ENCODE measurements at places on chromosomes 16 and 17.

DNA sequence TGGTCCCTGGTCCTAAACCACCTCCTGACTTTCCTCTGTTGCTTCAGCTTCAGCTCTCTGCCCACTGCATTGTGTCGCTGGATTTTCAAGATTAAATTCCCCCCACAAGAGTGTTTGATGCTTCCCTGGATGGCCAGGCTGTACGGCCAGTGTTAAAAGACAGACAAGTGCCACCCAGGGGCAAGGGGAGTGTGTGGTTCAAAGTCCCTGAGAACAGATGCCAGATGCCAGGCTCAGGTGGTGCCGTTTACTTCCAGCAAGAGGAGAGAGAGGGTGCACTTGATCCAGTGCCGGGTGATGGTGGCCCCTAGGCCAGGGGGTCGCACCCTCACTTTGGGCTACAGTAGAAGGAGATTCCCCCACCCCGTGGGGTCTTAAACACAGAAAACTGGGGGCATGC is 109.2 kb downstream of the RPTOR start:
- no peak for DNase-seq

GRCh38 chr17:66339561-66339960 is 37.1 kb downstream of the PRKCA start:
- no peak for DNase-seq

- DNase-seq: no peak
These were observed 99.4 kb downstream of the CYLD start for GRCh38 chr16:50841081-50841886.

- no peak for DNase-seq
These were observed 5.8 kb downstream of the PLEKHH3 start for GRCh38 chr17:42670789-42671657.

GRCh38 chr17:68957944-68958343 is 2.8 kb upstream of the ABCA8 start:
- DNase-seq: no peak

DNA sequence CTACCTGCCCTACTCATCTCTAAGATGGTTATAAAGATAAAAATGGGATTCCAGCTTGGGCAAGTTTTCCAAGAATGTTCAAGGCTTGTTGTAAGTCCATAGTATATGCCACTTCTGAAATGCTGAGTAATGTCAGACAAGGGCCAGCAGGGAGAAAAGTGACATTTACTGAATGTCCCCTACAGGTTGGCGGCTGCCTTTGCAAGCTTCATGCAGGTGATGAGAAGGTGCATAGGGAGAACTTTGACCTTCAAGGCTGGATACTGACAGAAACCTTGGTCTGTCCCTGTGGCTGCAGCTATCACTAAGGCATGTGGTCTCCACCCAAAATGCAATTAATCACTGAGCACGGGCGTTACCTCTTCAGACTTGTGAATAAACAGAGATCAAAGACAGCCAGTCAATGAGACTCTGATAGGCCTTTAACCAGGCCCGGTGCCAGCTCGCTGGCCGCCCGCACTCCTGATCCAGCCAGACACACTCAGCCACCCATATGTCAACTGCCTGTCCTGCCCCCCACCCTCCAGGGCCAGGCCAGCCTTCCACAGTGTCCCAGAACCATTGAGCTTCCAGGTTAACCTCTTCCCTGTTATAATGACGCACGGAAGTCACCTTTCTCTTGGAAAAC is 26.8 kb upstream of the AXIN2 start:
- peak; percentile 49 for DNase-seq

DNA sequence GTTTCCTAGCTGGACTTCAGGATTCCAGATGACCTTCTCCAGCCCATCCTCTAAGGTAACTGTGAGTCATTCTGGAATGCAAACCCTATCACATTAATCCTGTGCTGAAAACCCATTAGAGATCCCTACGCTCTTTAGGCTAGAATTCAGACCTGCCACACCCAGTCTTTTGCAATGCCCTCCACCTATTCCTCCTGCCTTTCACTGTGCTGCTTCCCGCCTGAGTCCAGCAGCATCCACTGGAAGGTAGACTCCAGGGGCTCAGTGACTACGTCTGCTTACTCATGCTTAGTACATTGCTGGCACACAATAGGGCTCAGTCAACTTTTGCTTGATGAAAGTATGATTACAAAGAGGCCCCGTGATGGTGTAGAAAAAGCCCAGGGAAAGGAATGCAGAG is 121.1 kb downstream of the SPACA3 start:
- no peak for DNase-seq

- no peak for DNase-seq
These were observed 159.5 kb downstream of the MSI2 start for GRCh38 chr17:57415751-57416207.

DNA sequence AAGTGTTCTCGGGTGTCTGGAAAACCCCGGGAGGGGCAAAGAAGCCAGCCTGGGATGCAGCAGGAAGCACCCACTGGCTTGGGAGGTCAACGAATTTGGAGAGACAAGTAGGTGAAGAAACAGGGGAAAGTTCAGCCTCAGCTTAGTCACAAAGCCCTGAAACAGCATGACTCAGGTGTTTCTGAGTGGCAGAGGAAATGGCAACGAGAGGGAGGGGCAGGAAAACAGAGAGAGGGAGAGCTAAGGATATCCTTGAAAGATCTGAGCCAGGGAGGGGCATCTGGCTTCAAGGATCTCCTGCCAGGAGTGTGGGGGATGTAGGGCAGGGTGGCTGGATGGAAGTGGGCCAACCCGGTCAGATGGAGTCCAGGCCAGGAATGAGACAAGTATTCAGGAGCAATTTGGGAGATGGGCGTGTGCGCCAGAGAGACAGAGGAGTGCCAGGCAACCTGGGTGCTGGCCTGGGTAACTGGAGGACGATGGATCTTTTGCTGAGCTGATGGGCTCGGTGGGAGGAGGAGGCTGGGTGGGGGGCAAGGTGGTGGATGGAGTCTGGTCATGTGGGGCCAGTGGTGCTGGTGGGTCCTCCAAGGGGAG is 27.2 kb downstream of the ABCC3 start:
- DNase-seq: peak; percentile 13

DNA sequence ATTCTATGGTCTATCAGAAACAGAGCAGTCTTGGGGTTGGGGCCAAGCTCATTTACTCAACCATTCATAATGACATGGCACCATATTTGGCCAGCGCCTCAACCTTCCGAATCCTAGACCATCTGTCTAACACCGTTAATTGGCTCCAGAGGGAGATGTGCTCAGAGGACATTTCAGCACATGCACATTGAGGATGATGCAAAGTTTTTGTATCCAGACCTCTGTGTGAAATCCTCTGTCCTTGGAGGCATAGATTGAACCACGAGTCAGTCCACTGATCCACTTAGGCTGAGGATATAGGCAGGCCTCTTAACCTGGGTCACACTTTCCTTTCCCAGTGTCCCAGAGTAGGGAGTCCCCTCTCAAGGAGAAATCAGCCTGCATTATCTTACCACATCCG is 85.5 kb downstream of the SHISA6 start:
- no peak for DNase-seq

- DNase-seq: no peak
These were observed 454.1 kb downstream of the SOX9 start for GRCh38 chr17:72574675-72575510.

- DNase-seq: no peak
These were observed 52.6 kb downstream of the RAB11FIP4 start for GRCh38 chr17:31444026-31444425.

DNA sequence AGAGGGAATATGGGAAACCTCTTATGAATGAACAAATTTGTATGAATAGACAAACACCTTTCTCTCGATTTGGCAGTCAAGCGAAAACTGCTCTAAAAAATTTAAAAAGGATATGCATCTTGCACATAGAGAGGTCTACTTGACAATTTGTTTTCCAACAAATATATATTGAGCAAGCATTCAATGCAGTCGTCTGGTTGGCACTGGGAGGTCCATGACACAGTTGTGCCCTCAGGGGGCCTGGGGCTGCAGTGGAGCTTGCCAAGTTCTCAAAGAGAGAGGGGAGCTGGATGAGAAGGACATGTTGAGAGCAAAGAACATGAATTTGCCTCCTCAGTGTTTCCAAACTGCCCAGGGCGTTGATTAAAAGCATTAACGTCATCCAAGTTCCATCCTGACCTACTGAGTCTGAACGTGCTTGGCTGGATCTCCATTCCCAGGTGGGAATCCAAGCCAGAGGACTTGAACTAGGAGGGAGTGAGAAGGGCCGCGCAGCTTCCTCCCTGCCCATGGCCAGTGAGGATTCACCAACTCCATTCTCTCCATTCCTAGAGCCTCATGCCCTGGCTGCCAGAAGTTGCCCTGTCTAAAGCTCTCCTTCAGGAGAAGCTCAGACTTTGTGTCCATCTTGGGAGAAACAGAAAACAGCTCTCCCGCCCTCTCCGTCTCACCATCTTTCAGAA is 24.5 kb downstream of the TBX2 start:
- no peak for DNase-seq

DNA sequence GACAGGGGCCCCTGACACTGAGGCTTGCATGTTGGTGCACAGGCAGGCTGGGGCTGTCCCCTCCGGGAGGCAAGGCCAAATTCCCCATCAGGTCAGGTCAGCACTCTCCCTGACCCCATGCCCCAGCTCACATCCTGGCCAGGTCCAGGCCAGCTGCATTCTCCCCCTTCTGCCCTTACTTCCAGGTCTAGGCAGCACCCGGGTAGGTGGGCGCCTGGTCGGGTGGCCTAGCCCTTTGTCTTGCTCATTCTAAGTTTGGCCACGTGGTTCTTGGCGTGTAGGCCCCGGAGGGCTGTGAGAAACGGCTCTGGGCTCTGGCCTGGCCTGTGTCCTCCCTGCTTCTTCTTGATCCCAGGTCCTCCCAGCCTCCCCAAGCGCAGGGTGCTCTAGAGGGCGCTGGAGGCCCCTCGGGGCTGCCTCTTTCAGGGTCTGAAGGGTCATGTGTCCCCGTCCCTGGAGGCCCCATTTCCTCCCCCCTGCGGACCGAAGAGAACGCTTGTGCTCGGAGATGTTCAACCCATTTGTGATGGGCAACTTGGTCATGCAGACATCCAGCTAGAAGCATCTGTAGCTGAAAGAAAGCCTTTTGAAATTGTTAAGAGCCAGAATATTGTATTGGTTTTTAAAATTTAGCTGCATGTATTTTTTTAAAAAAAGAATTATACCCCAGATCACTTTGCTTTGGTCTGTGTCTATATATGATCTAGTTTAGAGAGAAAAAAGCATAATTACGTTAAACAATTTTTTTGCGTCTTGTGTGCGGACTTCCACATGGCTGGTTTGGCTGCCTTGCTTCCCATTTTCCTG is 6.7 kb downstream of the BAHCC1 start:
- DNase-seq: no peak

DNA sequence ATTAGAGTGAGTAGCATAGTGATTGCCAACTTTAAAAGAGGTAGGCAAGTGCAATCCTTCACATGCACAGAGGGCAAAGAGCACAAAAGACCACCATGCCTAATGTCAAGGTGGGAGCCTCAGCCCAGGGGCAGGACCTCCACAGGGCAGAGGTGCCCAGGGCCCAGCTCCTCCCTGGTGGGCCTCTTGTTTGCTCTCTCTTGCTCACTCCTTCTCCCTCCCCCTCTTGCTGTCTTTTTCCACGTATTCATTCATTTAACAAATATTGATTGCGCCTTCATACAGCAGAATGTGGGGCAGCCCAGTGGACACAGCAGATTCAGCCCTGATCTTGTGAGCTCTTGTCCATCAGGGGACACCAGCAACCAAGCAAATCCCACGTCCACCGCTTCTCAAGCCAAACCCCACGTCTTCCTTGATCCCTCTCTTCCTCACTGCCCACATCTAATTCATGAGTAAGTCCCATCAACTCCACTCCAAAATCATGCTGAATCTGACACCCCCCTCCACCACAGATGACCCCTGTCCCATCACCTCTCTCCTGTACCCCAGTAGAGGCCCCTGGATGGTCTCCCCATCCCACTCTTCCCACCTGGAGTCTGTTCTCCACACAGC is 44.1 kb upstream of the RPL38 start:
- no peak for DNase-seq

GRCh38 chr17:34568953-34569352 is 10.4 kb upstream of the TMEM132E start:
- no peak for DNase-seq

DNA sequence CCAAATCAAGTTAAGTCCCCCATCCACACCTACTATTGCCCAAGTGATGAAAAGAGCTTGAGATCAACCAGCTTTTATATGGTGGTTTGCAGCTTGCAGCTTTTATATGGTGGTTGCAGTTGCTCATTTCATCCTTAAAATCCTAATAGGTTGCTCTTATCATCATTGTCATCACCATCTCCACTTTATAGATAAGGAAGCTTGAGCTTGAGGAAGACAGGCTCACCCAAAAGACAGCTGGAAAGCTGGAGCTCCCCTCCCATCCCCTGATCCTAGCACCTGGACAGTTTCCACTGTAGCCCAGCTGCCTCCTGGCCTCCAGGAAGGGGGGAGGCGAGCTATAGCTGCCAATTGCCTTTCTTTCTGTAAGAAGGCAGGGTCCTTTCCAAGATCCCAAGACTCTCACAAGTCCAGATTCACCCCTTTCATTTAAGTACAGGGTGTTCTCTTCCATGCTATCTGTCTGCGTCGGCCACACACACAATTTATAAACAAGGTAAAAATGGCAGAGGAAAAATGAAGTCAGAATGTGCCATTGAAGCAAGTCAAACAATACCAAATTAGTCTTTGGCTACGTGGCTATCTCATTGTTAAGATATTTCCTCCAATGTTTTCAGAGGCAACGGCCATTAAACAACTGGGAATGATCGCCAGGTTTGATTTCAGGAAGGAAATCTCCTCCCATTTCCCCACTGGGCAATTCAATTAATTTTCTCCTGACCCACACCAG is 63.3 kb downstream of the PECAM1 start:
- no peak for DNase-seq

- no peak for DNase-seq
These were observed 111.1 kb downstream of the SMG6 start for GRCh38 chr17:2192367-2193057.

Data from NCI-H1105 treated with DMSO at 0.1 percent for 48 hours (cell line).